Erythroblast (primary cell): ENCODE measurements at places on chromosomes 4 and X.

- no peak for DNase-seq
These were observed 96.5 kb downstream of the PALLD start for GRCh38 chr4:168593399-168593798.

DNA sequence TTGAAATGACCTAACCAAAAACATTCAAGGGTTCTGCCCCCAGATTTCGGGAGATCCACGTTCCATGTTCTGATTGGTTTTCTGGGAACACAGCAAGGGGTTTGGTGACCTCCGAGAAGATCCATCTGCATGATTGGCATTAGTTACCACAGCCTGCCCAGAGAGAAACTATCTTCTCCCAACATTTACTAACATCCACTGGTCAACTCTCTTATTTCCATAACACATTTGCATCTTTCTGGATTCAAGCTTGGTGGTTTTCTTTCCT, 15.6 kb downstream of the SHOX start:
- DNase-seq, result no peak

DNA sequence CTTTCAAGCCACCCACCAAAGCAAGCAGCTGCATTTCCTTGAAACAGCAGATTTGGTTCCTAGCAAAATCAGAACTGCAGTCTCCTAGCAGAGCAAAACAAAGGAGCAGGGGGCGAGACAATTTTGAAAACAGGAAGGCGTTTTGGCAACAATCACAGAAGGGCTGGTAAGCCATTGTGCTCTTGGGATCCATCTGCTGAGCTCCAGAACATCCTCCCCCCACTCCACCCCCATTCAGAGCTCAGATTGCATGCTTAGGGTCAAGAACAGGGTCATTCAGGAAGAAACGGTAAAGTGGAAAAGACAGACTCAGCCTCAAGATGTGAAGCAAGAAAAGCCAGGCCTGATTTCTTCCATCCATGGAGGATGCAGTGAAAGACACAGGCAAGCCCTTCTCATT, 7.6 kb upstream of the PCDH19 start:
- DNase-seq, result no peak

DNA sequence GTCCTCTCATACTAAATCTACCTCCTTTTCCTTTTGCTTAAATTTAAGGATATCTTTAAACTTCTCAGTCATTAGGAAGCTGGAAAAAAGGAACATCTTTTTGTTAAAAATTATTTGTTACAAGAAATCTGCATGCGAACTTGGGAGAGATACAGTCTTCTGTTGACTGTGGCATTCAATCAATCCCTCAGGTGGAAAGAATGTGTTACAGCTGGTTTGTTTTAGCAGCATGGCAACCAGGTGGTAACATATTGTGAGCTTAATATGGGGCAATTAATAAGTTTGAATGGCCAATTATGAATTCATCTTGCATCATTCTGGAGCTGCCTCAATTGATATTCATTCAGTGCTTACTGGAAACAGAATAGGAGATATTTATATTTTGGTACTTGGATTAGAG, 135.0 kb downstream of the GC start:
- no peak for DNase-seq

DNA sequence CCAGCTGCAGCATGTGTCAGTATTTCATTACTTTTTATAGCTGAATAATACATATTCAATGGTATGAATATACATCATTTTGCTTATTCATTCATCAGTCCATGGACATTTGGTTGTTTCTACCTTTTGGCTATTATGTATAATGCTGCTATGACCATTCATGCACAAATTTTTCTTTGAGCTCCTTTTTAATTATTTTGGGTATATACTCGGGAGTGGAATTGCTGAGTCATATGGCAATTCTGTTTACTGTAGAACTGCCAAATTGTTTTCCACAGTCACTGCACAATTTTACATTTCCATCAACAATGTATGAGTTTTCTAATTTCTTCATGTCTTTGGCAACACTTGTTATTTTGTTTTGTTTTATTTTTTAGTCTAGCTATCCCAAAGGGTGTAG, 405.9 kb upstream of the PITX2 start:
- DNase-seq, result no peak

DNA sequence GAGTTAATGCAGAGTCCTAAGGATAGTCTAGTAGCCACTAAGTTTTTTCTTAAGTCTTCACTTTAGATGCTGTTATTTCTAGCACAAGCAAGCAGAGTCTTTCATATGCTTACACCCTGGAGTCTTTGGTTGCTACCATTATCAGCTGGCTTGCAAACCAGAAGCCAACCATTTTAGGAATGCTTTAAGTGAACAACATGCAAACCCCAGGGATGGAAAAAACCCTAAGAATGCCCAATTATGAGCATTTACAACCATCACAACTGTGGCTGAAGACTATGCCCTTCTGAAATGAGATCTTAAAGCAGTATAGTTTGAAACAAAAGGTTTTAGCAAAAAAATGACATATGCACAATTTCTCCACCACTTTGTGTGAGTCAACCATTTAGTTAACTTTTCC, 6.6 kb downstream of the MID1IP1 start:
- peak; percentile 15 for DNase-seq

DNA sequence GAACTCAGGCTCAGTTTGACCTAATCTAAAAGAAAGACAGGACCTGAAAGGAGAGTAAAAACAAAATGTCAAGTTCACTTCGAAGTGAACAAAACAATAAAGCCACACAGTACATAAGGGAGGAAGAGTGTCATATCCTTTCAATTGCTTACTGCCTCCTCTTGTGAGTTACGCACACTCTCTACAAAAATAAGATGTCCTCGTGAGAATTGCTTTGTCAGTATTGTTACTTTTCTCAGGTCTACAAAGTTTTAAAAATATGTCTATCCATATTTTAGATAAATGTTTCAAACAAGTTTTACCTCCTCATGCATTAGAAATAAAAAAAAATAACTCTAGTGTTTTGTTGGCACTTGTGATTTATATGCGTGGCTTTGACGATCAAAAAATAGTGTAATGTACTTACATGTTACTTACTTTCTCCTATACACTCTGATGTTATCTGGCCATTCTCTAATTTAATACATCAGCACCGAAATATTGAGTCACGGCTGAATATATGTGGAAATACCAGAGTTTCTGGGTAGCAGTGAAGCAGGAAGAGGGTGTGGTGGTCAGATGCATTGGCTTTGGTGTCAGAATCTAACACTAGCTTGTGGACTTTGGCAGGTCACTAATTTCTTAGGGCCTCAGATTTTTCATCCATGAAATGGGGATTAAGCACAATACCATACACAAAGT, 8.1 kb upstream of the MRPL1 start:
- no peak for DNase-seq

- DNase-seq, result no peak
These were observed 3.5 kb downstream of the UBE2D3 start for GRCh38 chr4:102823897-102824296.

- DNase-seq, result no peak
These were observed 5.9 kb downstream of the SOD3 start for GRCh38 chr4:24801136-24801855.

- no peak for DNase-seq
These were observed 78.4 kb downstream of the CCNG2 start for GRCh38 chr4:77235289-77235854.

GRCh38 chrX:24693453-24694202, at the start of gene POLA1:
POLA1 (plus strand) TSS chrX:24693918; CDS start chrX:24693962, 44 bp downstream.
- peak; percentile 95 for DNase-seq

DNA sequence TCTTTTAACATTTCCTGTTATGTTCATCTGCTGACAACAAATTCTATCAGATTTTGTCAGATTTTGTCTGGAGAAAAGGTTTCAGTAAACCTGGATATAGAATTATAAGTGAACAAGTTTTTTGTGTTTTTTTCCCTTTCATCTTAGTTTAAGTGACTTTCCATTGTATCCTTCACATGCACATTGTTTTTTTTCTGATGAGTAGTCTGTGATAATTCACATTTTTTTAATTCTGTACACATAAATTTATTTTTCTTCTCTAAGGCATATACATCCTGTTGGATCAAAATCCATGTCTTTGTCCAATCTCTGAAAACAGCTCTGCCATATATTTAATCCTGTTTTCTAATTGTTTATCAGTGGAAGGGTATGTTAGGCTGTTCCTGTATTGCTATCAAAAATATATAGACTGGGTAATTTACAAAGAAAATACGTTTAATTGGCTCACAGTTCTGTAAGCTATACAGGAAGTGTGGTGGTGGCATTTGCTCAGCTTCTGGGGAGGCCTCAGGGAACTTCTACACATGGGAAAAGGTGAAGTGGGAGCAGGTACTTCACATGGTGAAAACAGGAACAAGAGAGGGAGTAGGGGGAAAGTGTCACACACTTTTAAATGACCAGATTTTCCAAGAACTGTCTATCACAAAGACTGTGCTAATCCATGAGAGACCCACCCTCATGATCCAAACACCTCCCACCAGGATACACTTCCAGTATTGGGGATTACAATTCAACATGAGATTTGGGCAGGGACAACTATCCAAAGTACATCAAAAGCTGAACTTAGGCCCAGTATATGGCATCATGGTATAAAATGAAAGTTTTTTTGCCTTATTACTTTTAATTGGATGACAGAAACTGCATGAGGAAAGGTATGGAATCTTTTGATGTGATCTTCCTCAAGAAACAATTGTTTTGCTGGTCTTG, 45.6 kb upstream of the GRID2 start:
- DNase-seq, result no peak

GRCh38 chr4:117664706-117665444, 369.4 kb upstream of the NDST3 start:
- no peak for DNase-seq

DNA sequence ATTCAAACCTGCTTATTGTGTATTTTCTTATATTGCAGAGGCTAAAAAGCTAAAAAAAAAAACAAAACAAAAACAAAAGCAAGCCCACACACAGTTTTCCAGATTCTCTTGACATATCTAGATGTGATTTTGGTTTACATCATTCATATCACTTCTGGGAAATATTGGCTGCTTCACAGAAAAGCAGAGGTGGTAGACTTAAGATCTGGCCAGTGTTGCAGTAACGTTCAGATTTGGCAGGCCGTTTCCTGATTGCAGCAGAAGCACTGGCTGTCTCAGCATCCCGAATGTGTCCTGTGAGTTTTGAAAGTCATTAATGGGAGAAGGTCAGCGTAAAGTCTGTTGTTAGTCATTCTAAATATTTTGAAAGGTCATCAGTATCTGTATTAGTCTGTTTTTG, 2062.0 kb downstream of the ARAP2 start:
- DNase-seq, result no peak

DNA sequence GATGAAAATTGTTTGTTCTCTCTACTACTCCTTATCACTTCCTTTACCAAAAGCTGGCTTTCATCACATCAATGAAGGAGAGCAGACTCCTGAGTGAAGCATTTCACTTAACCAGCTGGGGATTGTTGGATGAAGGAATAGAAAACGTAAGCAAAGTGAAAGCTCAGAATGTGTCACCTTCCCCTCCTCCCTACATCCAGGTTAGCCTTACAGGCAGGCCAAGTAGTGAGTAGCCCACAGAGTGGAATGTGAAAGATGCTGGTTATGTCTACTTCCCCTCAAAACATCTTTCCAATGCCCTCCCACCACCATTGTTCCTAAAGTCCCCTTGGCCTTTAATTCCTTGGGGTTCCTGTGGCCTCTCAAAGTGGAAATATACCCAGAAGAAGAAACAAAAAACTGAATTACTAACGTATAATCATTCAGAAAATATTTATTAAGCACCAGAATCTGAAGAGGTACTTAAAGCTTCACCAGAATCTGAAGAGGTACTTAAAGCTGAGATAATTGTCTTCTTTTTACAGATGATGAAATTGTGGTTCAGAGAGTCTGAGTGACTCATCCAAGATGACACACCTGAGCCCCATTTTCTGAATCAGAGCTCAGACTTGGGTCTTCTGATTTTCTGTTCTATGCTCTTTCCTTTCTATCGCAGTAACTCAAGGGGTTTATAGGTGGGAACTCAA, 6.5 kb downstream of the P2RY4 start:
- DNase-seq, result no peak

DNA sequence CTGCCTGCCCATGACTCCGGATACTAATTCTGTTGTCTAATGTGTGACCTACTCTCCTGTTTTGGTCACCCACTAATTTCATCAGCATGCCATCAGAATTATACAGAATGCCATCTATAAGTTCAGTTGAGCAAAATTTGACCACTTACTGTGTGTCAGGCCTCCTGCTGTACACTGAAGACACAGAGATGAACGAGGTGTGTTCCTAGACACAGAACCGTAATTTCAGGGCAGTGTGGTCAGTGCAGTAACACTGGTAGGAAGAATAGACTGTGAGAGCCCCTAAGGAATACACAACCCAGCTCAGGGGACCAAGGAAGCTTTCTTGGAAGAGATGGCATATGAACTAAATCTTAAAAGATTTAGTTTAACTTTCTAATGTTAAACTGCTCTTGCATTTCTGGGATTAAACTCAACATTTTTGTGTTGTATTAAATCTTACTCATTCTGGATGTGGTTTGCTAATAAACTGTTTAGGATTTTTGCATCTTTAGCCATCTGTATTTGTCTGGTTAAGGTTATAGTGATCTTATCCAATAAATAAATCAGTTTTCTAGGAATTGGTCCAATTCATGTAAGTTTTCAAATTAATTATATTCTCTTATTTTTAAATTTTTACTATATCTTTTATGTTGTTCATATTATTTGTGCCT, 34.3 kb downstream of the KANTR start:
- DNase-seq, result no peak

- no peak for DNase-seq
These were observed 3.0 kb upstream of the APBB2 start for GRCh38 chr4:41217374-41217773.

DNA sequence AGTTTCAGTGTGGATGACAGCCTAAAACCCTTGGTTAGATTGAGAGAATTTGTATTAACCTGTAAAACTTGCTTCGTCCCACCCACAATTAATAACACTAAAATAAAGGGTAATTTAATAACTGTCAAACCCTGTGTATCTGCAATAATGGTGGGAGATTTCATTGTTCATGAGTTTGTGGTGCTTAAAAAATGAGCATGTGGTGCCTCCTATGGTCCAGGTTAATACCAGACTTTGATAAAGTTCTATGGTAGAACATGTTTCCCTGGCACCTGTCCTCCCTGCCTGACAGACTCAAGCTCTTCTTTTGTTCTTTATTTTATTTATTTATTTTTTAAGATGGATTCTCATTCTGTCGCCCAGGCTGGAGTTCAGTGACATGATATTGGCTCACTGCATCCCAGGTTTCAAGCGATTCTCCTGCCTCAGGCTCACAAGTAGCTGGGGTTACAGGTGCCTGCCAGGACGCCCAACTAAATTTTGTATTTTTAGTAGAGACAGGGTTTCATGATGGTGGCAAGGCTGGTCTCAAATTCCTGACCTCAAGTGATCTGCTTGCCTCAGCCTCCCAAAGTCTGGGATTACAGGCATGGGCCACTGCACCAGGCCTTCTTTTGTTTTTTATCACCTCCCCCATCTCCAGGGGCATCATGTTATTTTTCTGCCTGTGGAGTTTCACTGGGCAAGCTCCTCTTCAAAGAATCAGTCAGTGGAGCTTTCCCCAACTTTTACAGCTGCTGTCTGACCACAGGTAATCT, 289.2 kb downstream of the NR3C2 start:
- no peak for DNase-seq

- DNase-seq, result no peak
These were observed 99.6 kb upstream of the CCSER1 start for GRCh38 chr4:90027565-90027964.

GRCh38 chr4:75287738-75288517, 226.3 kb downstream of the RCHY1 start:
- DNase-seq, result no peak
